Activated naive CD4-positive, alpha-beta T cell treated with anti-CD3 and anti-CD28 coated beads, Interleukin-2, amount 10 ng/mL, durations not matched to agents 5 hours and 36 hours (primary cell): ENCODE measurements at places on chromosomes 2 and 18. TPM values are rescaled to one million over a fixed set of nuclear protein-coding genes. Genes with fewer than 3 reads are reported as not detected.

The THUMPD2 gene
- total RNA-seq = 11.8 TPM

The CGREF1 gene
- total RNA-seq = 1.5 TPM

The OSBPL6 gene
- 0.13 TPM for total RNA-seq

The KCTD18 gene
- total RNA-seq = 17.5 TPM

The HOXD13 gene
- total RNA-seq = not detected

The UGT1A7 gene
- total RNA-seq = not detected

The KCNJ3 gene
- total RNA-seq = not detected

The RGPD6 gene
- 2.6 TPM for total RNA-seq

The PROKR1 gene
- not detected for total RNA-seq

The STARD6 gene
- total RNA-seq = not detected

The TRIM43 gene
- total RNA-seq = not detected

The ICA1L gene
- total RNA-seq = 4.6 TPM

The ARHGEF33 gene
- total RNA-seq = not detected

The SERPINB13 gene
- not detected for total RNA-seq

The MDH1B gene
- 0.10 TPM for total RNA-seq

The C2orf92 gene
- 8.3 TPM for total RNA-seq

The RELCH gene
- 37.2 TPM for total RNA-seq

The SLC40A1 gene
- 9.6 TPM for total RNA-seq

The BOLL gene
- not detected for total RNA-seq

The L3MBTL4 gene
- 0.07 TPM for total RNA-seq

The POTEE gene
- total RNA-seq = 0.39 TPM

The SNRPD1 gene
- 81.2 TPM for total RNA-seq

The RNU2-63P gene
- total RNA-seq = 13.6 TPM

The GALNT3 gene
- total RNA-seq = 8.5 TPM

The GKN2 gene
- not detected for total RNA-seq

The ASIC4 gene
- not detected for total RNA-seq

The WDFY1 gene
- total RNA-seq = 68.0 TPM

The LRATD1 gene
- not detected for total RNA-seq

The SRD5A2 gene
- not detected for total RNA-seq

The E2F6 gene
- 8.5 TPM for total RNA-seq

The LAMA3 gene
- total RNA-seq = 1.2 TPM

The KCNG2 gene
- total RNA-seq = not detected
